LHCN-M2 (cell line): ENCODE measurements at places on chromosomes 3 and 15.

DNA sequence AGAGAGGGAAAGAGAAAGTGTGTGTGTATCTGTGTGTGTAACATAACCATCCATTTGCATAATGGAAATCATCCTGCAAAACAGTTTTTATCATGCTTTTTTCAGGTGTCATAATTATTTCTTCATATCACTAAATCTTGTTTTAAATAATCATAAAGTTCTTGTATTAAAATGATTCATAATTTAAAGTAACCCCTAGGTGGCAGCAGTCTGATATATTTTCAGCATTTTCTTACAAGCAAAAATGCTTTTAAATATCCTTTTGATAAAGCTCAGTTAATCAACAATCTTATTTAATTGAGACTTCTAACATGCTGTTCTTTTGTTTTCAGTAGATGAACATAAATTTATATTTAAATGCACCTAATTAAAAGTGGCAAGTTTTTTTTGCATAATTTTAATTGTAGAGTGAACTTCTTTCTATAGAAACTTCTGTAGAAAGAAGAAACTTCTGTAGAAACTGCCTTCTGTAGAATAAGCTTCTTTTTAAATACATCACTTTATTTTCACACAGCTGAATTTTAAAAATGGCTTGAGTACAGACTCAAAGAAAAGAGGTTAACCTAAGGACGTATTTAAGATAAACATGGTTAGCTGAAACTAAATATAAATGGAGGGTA, 72.5 kb downstream of the OPA1 start:
- DNase-seq, result peak; percentile 22

- no peak for DNase-seq
These were observed 26.5 kb upstream of the TIMP4 start for GRCh38 chr3:12185172-12185710.

DNA sequence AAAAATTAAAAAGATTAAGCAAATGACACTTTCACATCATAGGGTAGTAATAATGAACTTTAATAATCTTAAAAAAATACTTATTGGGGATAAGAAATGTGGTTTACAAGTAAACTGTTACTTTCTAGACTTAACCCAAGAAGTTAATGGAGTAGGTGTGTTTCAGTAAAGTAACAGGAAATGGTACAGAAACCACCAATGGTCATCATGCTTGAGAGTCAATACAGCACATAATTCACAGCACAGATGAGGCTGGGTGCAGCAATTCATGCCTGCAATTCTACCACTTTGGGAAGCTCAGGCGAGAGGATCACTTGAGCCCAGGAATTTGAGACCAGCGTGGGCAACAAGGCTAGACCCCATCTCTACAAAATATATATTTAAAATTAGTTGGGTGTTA, 11.5 kb upstream of the USP50 start:
- DNase-seq, result no peak

GRCh38 chr15:72096796-72097195, 21.2 kb downstream of the MYO9A start:
- DNase-seq, result no peak

DNA sequence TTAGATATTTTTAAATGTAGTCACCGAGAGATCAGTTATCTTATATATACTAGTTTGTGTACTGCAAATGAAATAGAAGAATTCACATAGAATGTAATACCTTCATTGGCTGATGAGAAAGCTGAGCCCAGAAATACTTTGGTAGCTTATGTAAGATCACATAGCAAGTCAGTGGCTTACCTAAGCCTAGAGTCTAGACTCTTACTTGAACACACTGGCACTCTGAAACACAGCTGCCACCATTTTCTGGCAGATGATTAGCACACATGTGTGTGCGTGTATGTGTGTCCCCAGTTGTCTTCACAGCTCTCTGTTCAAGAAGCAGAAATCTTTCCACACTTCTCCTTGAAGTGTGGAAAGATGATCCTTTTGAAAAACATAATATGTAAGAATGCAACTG, 124.3 kb downstream of the NEO1 start:
- DNase-seq, result no peak

GRCh38 chr3:29291260-29291981, 10.6 kb downstream of the RBMS3 start:
- peak; percentile 88 for DNase-seq

DNA sequence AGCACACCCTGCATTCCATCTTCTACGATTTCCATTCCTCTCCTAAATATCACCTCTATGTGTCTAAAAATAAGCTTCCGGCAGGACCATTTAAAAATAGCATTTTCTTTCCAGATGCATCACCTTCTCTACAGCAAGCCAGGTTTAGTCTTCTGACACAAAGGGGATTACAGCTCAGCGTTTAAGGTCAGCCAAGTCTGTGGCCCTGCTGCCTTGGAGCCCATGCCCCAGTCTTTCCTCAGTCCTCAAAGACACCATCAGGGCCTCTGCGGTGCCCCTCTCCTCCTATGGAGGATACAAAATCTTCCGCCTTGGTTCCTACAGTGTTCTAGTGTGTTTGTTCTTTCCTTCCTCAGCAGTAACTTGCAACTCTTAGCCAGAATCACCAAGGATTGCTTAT, 3.8 kb downstream of the SELENOS start:
- no peak for DNase-seq

DNA sequence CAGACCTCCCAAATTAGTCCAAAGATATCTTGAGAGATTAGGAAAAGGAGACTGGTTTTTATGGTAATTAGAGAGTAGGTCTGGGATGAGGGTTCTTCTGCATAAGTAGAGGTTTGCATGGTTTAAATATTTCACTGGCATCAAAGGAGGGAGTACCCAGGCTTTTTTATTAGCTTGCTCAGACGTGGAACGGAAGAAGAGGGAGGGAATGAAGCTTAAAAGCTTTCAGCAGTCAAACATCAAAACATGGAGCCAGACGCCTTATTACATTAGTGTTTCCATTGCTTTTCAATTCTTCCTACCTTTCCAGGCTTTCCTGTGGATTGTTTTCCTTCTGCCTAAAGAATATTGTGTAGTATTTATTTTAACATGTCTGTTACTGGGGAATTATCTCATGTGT, 342.1 kb upstream of the SOX2 start:
- DNase-seq, result no peak

DNA sequence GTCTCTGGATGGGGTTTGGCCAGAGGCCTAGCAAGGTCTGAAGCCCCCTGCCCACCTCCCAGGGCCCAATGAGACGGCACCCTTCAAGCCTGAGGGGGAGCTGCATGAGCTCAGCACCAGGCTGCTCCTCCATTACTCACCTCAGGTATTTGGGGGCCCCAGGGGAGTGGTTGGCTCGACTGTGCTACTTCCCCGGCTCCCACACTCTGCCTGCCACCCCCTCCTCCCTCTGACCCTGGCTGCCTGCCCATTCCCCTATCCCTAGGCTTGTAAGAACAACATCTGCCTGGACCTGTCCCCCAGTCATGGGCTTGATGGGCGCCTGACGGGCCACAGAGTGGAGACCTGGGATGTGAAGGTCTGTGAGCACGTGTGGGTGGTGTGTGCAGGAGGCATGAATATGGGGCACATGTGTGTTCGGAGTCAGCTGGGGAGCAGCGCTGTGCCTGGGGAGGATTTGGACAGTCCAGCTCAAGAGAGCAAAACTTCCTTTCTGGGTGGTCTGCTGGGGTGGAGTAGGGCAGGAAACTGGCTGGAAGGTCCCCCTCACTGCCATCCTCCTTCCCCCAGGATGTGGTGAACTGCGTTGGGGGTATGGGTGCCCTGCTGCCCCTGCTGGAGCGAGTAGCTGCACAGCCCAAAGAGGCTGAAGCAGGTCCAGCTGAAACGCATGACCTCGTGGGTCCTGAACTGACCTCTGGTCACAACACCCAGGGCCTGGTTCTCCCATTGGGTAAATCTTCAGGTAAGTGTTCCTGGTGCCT, 17.4 kb downstream of the NBEAL2 start:
- no peak for DNase-seq

DNA sequence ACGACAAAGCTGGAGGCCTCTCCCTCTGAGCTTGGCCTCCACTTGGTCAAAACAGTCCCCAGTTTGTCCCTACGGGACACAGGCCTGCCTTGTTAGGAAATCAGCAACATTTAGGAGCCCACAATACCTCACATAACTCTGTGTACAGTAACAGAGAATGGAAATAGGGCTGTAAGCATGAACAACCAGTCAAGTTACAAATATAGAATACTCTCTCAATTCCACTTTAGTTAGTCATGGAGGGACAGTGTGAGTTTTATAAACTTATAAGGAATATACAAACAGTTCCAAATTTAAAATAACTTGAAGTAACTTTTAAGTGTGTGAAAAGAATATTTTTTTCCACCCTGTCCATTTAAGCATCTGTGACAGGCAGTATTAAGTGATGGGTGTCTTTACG, 129.4 kb downstream of the PGPEP1L start:
- DNase-seq, result peak; percentile 41

- no peak for DNase-seq
These were observed 16.5 kb downstream of the VIPR1 start for GRCh38 chr3:42518800-42519567.

- peak; percentile 81 for DNase-seq
These were observed 22.2 kb upstream of the BCL6 start for GRCh38 chr3:187767266-187768012.

DNA sequence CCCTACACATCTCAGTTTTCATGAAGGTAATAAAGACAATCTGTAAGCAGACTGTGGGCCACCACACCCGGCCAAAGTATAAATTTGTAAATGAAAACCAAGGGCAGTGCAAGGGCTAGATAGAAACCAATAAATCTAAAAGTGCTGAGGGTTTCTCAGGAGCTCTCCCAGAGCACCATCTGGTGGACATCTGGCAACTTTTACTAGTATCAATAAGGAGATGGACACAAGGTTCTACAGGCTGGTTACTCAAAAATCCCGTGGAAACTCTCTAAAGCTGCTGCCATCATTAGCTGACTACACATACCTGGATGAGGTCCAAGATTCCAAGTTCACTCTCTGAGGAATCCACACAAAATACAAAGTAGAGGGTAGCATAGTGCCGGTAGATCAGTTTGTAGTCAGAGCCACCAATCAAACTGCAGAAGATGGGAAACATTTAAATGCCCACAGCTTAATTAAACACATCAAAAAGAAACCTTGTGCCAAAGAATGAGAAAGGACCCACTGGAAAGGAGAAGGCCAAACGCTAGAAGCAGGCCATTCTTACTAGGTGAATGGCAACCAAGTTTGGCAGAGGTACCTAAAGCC, 5.5 kb downstream of the AP3S2 start:
- peak; percentile 64 for DNase-seq

GRCh38 chr3:161355508-161355907, 15.8 kb downstream of the SPTSSB start:
- no peak for DNase-seq

DNA sequence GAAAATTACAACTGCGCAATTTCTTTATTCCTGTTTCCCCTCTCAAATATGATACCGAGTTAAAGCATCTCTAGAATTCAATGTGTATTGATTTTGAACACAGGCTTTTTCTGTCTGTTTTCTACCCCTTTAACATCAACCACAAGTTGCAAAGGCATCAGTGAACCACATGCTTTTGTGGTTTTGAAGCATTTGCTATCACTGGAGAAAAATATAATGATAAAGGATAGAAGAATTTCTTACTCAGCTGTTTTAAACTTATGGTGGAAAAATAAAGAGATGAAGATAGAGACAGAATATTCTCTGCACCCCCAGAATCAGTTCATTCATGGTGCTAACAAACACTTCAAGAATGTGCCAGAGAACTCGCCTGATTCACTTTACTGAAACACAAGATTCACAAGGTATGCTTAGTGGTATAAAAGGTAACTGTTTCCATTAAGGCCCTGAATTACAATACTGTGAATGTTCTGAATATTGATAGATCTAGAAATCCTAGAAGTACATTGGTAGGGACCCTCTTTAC, 9.5 kb upstream of the DPPA4 start:
- no peak for DNase-seq

- DNase-seq, result no peak
These were observed 31.1 kb upstream of the CAPN7 start for GRCh38 chr3:15174953-15175352.

- no peak for DNase-seq
These were observed 48.0 kb downstream of the EHHADH start for GRCh38 chr3:185205865-185206264.

GRCh38 chr3:136630915-136631314, 121.3 kb downstream of the STAG1 start:
- no peak for DNase-seq

- DNase-seq, result no peak
These were observed 65.0 kb downstream of the SMARCC1 start for GRCh38 chr3:47716656-47717055.

DNA sequence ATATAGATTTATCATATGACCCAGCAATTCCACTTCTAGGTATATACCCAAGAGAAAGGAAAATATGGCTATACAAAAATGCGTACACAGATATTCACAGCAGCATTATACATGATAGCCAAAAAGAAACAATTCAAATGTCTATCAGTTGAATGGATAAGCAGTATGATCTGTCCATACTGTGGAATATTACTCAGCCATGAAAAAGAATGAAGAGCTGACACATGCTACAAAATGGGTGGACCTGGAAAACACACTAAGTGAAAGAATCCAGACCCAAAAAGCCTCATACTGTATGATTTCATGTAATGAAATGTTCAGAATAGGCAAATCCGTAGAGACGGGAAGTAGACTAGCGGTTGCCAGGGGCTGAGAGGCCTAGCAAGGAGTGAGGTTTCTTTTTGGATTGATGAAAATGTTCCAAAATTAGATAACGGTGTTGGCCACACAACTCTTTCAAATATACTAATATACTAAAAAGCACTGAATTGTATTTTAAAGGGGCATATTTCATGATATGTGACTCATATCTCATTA, 33.4 kb downstream of the FGD5 start:
- DNase-seq, result no peak

GRCh38 chr15:28098360-28098765, 752 bp downstream of the OCA2 start:
- DNase-seq, result no peak

- no peak for DNase-seq
These were observed 21.9 kb downstream of the RIOX2 start for GRCh38 chr3:97950360-97950759.

DNA sequence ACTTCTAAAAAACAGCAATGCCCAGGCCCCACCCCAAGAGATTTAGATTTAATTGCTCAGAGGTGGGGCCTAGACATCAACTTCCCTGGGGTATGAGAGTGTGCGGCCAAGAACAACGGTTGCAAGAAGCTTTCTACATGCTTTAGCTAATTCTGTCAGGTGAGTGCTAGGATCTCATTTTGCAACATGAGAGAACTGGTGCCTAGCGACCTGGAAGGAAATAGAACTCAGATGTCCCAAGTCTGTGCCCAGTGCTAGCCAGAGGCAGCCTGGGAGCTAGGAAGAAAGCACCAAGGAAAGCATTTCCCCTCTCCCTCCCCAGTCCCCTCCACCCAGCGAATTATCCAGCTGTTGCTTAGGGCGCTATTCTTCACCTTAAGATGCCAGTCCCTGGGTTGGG, 22.9 kb upstream of the HRH1 start:
- no peak for DNase-seq
